Lower leg skin (tissue), 4 donors: ENCODE measurements at places on chromosomes 3 and 15.

DNA sequence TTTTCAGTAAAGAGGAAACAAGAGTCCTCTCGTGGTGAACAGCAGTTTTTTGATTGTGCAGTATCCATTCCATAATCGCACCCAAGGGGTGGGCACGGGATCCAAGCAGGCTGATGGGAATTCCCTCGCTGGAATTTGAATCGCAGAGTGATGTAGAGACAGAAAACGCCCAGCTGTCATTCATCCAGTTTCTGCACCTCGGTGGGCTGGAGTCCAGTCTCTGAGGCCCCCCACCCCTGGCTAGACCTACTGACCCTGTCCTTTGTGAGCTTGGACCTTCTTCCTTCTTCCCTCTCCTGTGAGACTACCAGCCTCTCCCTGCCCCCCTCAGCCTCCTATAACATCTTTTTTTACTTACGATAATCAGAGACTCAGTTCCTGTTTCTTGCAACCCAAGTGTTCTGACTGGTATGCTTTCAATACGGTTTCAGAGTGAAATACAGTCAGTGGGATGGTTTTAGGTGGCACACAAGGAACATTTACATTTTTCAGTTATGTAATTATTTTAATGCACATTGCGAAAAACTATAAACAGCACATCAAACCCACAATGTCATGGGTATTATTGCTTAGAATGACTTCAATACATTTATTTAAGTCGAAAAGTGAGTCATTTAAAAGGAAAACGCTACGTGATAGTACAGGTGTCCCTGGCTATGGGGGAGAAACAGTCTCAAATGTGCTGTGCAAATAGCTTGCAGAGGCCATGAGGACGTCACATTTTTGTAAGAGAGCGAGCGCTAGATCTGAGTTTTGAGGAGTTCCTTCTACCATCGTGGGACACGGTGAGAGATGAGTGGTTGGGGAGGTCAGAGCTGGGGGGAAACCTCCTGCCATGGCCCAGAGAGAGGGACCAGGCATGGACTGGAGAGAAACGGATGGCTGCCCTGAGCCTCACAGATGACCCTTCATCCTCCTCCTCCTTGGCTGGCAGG is 37.5 kb upstream of the CHST2 start:
- DNase-seq = no peak

- DNase-seq = no peak
Measured at GRCh38 chr3:112958811-112959560, 15.9 kb downstream of the CD200R1 start.

- DNase-seq = no peak
Measured at GRCh38 chr15:79451361-79451999, 19.3 kb downstream of the MINAR1 start.

DNA sequence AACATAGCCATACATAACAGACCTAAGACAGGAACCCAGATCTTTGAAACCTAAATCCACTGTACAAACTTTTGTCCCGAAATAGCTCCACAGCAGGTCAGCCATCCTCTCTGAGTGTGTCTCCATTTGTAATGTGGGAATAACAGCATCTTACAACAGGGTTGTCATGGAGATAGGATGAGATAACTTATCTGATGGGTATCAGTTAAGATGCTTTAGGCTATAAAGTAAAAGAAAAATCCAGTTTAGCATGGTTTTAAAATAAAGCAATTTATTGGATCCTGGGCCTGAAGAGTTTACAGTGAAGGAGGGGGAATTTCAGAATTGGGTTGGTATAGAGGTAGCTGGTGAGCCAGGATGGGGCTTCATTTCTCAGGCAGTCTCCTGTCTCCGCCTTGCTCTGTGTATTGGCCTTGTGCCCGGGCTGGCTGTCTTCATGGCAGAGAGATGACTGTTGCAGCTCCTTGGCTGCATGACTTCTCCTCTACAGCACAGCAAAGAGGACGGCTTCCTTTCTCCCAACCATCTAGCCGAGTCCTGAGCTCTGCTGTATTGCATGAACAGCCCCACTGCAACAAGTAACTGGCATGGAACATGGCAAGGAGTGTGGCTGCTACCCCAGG is 131.9 kb upstream of the PROK2 start:
- DNase-seq = no peak

DNA sequence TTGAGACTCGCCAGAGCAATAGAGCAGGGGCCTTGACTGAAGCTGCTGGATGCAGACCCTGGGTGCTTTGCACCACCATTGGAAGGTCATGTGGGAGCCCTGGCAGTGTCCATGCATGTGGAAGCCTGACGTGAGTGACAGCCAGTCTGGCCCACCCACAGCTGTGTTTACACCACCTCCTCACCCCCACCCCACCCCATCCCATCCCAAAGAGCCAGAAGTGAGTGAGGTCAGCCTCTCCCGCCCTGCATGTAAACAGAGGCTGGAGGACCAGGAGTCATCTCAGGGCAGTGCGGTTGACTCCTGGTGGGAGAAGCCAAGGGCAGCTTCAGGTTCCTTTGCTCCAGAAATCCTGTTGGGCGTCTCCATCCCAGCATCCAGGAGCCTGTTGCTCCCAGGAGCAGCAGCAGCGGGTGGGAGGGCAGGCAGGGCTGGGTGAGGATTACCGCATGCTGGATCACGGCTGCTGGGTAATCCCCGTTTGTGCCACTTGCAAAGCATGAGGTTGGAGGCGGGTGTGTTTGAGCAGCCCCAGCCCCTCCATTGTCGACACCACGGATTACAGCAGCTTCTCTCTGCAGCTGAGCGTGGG is 44.6 kb downstream of the CORO2B start:
- no peak for DNase-seq

DNA sequence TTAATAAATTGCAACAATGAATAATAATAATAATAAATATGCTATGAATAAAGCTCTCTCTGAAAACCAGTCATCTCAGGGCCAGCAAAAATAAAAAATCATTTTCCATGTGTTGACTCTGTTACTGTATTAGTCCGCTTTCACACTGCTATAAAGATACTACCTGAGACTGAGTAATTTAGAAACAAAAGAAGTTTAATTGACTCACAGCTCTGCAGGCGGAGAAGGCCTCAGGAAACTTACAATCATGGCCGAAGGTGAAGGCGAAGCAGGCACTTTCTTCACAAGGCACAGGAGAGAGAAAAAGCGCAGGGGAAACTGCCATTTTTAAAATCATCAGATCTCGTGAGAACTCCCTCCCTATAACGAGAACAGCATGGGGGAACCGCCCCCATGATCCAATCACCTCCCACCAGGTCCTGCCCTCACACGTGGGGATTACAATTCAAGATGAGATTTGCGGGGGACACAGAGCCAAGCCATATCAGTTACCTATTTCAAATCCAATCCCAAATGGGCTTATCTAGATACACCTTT is 224.1 kb downstream of the IGSF11 start:
- no peak for DNase-seq
